ENCODE measurements at places on chromosomes 1 and 21.

DNA sequence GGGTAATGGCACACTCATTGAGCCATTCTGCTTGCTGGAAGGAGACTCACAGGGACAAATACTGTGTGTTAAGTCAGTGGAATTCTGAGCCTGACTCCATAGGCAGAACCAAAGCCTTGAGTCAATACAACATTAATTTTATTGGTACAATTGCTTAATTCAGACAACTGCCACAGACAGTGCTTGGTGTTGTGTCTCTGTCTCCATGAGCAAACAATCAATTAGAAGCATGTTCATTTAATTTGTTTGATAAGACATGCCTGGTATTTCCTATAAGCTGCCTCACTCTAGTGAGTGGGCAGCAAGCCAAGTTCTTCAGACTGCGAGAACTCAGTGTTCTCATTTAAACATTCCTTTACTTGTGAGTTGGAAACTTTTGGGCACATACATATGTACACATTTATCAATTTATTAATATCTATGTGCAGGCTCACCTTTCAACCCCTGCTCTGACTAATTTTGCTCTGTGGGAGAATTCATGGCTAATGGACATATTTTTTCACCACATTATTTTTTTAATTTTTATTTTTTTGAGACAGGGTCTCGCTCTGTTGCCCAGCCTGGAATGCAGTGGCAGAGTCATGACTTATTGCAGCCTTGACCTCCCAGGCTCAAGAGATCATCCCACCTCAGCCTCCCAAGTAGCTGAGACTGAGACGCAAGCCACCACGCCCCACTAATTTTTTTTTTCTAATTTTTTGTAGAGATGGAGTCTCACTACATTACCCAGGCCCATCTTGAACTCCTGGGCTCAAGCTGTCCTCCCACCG is 4.5 kb upstream of the SRSF10 start:
- no peak for DNase-seq

GRCh38 chr1:158813164-158813563 is 18.0 kb upstream of the MNDA start:
- DNase-seq, result no peak

- DNase-seq, result no peak
These were observed 45.3 kb downstream of the TARBP1 start for GRCh38 chr1:234433563-234434285.

DNA sequence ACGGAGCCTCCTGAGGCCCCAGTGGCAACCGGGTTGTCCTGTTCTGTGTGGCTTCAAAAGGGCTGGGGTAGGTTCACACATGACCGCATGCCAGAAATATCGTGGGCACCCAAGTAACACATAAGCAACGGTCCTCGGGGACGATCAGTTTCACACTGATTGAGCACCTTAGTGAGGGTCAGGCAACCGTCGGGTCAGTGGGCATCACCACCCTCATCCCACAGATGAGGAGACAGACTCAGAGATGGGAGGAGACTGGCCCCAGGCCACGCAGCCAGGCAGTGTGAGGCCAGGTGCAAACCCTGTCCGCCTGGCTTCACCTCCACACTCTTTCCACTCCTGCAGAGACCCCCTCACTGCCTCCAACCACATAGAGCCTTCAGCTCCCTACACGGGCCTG is 309.8 kb downstream of the MATN1 start:
- no peak for DNase-seq

All from NCI-H2081 treated with DMSO at 0.1 percent for 48 hours (cell line).